Left kidney (tissue), 8 donors: ENCODE measurements at places on chromosomes 2 and 18. TPM values are rescaled to one million over a fixed set of nuclear protein-coding genes. Genes with fewer than 3 reads are reported as not detected.

ITGB6 gene
- 16.7 TPM for polyA plus RNA-seq

LINC00305 gene
- polyA plus RNA-seq = 3.6 TPM

RPL37A gene
- polyA plus RNA-seq = 1,889 TPM

CXCR1 gene
- not detected for polyA plus RNA-seq

DSG1 gene
- polyA plus RNA-seq = 0.05 TPM
